ENCODE measurements at places on chromosomes 3 and 15.
A peak's percentile ranks its signal among the peaks of the same experiment; 100 is the strongest.

GRCh38 chr3:41338276-41338675 lies 139.0 kb downstream of the CTNNB1 start:
- peak; percentile 39 for DNase-seq

GRCh38 chr3:31600431-31600830 lies 67.7 kb downstream of the STT3B start:
- DNase-seq, result no peak

DNA sequence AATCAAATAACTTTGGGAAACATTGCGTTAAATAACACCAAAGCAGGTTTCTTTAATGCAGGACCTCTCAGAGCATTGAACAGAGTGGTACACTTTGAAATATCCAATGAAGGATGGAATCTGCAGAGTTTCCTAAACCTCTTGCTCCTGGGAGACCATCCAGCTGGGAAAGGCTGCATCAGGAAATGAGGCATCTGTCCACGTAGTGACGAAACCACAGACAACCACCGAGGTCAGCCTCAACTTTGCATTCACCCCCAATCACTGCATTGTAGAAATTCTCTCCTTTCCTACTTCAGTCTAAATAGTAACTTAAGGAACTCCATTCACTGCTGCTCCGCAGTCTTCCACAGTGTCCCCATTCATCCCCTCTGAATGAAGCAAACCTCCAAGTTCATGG lies 41.5 kb upstream of the CDV3 start:
- DNase-seq, result peak; percentile 89

GRCh38 chr3:71397046-71397445 lies 186.5 kb downstream of the FOXP1 start:
- peak; percentile 51 for DNase-seq

- no peak for DNase-seq
These were observed 3.1 kb upstream of the ANPEP start for GRCh38 chr15:89817701-89818280.

- DNase-seq, result peak; percentile 75
These were observed 35.2 kb downstream of the PYGO1 start for GRCh38 chr15:55552926-55553325.

DNA sequence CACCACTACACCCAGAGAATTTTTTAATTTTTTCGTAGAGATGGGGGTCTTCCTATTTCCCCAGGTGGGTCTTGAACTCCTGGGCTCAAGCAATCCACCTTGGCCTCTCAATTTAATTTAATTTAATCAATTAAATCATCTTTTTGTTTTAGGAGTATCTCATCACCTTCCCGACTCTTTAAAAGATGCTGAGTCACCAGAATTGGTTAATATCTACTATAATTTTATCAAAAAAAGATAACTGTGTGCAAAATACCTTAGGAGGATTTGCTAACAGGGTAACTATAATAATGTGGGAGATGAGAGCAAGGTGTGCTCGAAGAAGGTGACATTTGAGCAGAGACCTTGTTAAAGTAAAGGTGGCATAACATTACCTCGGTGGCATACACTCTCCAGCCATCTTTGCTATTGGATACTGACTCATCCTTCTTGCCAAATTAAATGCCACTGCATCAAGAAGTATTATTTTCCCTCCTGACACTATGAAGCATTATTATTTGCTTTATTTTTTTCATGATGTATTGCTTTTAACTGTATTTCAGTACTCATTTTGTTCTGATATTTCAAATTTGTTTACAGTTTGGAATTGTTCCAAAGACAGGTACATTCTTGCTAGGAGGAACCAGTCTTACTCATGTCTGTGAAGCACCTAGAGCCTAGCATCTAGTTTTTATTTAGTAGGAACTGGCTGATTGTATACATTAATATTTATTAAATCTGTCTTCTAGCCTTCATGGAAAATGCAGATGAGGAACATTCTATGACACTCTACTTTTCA lies 200.7 kb downstream of the MBNL1 start:
- no peak for DNase-seq

DNA sequence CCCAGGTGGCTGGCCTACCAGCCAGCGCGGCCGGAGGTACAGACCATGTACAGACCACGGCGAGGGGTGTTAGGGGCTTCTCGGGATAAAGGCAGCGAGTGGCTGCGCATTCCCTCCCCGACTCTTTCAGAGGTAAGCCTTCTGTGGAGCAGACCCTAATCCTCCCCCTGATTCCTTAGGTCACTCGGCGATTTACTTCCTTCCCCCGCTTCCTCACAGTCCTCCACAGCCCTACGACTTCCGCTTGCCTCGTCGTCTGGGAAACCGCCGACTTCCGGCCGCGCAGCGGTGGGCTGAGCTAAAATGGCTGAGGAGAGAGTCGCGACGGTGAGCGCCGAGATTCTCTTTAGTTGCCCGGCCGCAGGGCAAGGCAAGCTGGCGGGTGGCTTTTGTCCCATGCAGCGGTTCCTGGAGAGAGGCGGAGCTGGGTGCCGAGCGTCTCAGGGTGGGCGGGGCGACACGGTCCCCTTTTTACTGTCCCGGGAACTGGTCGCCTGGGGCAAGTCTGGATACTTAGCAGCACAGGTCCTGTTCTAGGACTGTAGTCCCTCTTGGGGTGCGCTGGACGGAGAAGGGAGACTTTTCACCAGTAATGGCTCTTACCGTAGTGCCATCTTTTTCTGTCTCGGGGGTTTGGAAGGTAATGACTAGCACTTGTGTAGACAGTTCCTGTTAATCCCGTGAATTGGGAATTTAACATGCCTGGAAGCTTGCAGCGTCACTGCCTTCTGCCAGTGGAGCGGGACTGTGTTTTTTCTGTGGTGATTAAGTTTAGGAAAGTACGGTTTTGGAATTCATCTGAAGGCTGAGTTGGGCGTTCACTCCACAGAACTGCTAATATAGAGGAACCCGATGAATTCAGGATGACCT lies at the start of the genes BBS4 and HIGD2B:
Gene BBS4, plus strand, starts transcription at position 283 of the 870 bp plus-strand sequence. Its CDS starts 21 bp downstream, at position 304.
Gene HIGD2B, minus strand, starts transcription at position 258 of the 870 bp plus-strand sequence. CDS start 9,808 bp downstream, outside the sequence.
- DNase-seq, result peak; percentile 86

- peak; percentile 95 for DNase-seq
These were observed 103.3 kb upstream of the COL8A1 start for GRCh38 chr3:99534951-99535704.

- DNase-seq, result no peak
These were observed 20.2 kb downstream of the RNF13 start for GRCh38 chr3:149833241-149833640.

GRCh38 chr15:33839540-33839939 lies 128.8 kb upstream of the CHRM5 start:
- DNase-seq, result no peak

GRCh38 chr15:61736790-61737189 lies 323.5 kb downstream of the VPS13C start:
- DNase-seq, result no peak

DNA sequence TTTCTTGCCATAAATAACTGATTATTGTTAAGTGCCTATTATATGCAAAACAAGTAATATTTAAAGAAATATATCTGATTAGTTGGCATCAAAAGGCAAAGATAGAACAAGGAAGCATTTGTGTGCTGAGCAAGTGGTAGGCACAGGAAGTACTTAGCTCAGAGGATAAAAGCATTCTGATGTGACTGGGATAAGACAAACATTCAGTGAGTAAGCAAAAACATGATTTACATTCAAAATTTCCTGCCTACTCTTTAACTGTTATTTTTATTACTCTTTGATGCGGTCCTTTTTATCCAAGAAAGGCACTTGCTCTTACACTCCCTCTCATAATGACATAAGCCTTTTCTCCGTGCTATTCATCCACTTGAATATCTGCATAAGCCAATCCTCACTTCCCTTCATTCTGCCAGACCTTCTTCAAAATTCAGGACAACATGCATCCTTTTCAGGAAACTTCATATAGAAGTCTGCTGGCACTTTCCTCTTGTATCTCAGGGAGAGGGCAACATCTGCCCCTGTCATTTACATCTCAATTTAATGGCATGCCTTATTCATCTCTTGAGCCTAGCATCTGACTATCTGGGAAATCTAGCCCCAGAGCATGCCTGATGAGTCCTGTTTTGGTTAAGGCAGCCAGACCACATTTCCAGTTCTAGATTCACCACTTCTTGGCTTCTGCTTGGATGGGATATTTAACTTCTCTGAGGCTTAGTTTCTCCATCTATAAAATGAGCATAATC lies 478.2 kb upstream of the ROBO2 start:
- peak; percentile 49 for DNase-seq

DNA sequence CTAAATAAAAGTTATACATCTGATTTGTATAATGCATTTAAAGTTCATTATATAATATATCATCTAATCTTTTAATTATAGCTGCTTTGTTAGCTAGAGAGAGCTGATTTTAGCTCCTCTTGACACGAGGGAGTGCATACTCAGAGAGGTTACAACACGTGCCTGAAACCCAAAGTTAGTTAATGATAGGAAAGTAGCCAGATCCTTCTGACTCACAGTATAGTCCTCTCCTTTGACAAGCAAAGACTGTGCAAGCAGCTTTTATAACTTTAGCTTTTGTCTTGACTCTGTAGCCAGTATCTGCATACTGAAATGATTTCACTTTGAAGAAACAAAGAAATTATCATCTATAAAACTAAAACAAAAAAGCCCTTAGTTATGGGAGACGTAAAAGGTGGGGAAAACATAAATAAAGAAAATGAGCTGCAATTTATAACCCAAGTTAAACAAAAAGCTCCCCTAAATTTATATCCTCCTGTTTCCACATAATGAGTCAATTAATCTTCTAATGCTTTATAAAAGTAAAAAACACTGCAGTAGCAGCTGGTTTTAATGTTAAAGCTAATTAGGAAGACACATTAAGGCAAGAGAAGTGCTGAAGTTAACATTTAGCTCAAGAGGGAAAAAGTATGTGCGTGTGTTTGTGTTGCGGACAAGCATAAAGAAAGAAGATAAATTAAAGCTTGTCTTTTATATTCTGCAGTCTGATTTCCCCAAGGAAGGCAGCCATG lies 13.1 kb downstream of the GABRR3 start:
- DNase-seq, result peak; percentile 66

- DNase-seq, result peak; percentile 32
These were observed at the start of gene PPM1L for GRCh38 chr3:160755776-160756304. TSS of gene PPM1L (plus strand) at chr3:160756231.

DNA sequence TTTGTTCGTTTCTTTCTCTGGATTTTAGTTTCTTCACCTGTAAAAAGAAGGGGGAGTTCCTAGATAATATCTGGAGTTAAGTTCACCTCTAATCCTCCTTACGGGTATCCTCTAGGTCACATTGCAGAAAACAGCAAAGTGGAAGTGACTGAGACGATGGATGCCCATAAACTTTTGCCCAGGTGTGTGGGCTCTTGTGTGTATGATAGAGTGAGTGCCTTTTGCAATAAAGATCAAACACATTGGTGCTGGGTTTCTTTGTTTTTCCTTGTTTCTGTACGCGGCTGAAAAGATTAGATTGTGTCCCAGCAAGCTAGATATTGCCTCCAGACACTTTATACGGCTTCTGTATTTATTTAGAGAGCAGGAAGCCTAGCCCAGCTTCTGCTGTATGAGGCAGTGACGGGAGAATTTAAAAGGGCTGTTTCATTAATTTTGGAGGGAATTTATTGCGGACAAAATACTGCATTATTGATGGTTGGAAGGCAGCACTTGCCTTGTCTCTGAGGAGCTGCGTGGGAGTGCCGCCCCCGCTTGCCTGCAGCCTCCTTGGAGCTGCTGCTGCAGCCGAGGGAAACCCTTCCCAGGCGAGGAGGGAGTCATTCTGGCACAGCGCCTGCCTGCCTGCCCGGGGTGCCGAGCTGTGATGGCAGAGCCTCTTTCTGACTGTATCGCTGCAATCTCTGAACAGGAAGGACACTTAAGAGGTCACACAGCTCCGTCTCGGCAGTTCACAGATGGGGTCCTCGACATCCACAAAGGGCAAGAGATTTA lies 38.5 kb downstream of the PYDC2 start:
- DNase-seq, result peak; percentile 43

- DNase-seq, result no peak
These were observed 5.9 kb downstream of the LRRC28 start for GRCh38 chr15:99257107-99257750.

DNA sequence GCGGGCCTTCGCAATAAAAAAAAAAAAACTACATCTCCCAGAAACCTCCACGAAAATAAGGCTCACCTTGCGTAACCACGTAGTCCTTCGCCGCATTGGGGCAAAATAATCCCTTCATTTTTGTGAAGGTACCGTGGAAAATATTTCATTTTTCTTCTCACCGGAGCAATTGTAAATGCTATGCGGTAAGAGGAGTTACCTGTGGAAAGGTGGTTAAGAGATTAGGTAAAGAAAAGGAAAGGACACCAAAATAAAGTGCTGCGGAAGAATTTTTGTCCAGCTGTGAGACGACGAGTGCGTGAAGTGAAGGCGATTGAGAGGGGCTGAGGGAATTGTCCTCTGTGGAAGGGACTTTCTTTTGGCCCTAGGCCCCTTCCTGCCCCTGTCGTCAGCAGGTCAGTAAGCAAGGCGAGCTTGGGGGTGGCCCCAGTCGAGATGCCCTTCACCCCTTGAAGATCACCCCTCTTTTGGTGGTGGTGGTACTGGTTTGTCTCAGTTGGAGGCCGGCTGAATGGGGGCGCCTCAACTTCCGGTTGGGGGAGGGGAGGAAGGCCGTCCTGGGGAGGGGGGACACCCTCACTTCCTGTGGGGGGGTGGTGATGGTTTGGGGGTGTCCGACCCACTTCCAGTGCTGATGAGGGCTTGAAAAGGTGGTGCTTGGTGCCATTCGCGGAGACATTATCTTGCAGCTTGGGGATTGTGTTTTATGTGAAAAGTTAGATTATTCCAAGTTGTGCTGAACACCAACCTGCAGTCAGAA lies at the start of gene HMG20A:
Gene HMG20A, plus strand, starts transcription at position 279 of the 760 bp plus-strand sequence. CDS start 37,520 bp downstream, outside the sequence.
- DNase-seq, result peak; percentile 86

DNA sequence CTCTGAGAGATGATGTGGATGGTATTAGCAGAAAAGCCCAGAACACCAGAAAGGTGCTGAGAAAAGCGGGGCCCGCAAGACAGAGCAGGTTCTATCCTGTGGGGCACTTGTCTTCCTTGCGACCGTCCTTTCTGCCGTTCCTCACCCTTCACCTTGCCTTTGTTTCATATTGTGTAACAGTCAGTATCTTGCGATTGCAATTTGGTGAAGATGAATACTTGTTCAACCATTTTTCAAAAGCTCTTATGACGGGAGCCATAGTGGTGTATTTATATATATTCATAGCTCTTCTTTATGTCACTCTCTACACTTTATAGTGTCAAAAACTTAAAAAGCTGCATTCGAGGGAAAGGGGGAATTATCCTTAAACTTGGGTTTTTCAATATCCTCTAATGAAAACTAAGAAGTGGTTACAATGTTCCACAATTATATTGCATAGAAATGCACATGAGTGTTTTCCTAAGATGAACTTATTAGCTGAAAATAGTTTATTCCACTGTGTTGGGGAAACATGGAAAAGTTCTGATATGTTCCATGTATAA lies 797 bp downstream of the MAP3K13 start:
- DNase-seq, result no peak

DNA sequence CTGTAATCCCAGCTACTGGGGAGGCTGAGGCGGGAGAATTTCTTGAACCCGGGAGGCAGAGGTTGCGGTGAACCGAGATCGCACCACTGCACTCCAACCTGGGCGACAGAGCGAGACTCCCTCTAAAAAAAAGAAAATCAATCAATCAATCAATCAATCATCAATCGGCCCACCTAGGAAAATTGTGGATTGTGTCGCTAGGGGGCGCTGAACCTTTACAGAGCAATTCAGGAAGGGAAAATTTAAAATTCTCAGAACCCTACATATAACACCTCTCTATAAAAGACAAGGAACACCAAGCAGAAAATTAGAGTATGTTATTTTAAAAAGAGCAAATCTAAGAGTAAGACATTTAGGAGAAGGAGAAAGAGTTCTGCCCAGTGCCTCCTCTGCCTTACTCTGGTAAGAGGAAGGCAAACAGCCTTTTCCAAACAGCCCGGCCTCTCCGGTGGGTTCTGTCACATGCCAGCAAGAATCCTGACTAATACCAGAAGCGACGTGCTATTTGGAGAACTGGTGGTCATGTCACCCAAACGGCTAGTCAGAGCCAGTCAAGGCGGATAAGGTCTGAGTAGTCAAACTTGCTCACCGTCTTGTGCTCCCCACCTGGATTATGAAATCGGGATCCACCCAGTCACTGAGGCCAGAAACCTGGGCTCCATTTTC lies 22.3 kb upstream of the SMCO1 start:
- DNase-seq, result no peak
